ENCODE measurements at places on chromosomes 1 and 21. TPM values are rescaled to one million over a fixed set of nuclear protein-coding genes. Genes with fewer than 3 reads are reported as not detected.

The MAP3K21 gene
- 22.9 TPM for total RNA-seq

GRCh38 chr1:55230659-55231058 lies 15.5 kb upstream of the USP24 start:
- no peak for DNase-seq

The LRRC53 gene
- not detected for total RNA-seq

The PRR9 gene
- total RNA-seq, result not detected

DNA sequence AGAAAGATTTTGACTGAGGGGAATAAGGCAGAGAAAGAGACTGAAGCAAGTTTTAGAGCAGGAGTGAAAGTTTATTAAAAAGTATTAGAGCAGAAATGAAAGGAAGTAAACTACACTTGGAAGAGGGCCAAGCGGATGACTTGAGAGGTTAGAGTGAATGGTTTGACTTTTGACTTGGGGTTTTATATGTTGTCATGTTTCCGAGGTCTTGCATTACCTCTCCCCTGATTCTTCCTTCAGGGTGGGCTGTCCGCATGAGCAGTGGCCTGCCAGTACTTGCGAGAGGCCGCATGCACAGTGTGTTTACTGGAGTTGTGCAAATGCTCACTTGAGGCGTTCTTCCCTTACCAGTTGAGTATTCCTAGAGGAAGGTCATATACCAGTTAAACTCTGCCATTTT lies 13.0 kb upstream of the DENND2D start:
- DNase-seq, result no peak

DNA sequence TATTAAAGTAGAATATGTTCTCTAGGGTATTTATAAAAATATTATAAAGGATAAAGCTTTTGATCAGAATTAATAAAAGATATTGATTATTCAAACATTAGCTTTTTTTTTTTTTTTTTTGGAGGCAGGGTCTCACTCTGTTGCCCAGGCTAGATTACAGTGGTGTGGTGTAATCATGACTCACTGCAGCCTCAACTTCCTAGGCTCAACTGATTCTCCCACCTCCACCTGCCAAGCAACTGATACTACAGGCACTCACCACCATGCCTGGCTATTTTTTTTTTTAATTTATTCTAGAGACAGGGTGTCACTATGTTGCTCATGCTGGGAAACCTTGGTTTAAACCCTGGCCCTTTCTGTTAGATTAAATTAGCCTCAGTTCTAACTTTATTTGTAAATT lies 188.3 kb downstream of the CLEC20A start:
- no peak for DNase-seq

DNA sequence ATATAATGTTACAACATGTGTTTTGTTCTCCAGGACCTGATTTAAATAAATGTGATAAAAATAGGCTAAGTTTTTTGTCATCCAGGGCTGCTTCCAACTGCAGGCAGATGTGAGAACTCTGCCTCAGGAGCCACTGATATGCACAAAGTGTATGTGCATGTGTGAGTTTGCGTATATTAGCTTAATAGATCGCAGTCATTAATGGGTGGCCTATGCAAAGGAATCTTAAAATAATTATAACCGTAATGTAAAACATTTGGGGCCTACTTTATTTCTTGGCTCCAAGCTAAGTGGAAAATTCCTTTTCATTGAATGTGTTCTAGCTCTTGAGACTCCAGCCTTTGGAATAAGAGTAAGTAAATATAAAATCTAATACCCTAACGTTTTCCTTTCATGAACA lies 16.8 kb downstream of the DHX9 start:
- no peak for DNase-seq

DNA sequence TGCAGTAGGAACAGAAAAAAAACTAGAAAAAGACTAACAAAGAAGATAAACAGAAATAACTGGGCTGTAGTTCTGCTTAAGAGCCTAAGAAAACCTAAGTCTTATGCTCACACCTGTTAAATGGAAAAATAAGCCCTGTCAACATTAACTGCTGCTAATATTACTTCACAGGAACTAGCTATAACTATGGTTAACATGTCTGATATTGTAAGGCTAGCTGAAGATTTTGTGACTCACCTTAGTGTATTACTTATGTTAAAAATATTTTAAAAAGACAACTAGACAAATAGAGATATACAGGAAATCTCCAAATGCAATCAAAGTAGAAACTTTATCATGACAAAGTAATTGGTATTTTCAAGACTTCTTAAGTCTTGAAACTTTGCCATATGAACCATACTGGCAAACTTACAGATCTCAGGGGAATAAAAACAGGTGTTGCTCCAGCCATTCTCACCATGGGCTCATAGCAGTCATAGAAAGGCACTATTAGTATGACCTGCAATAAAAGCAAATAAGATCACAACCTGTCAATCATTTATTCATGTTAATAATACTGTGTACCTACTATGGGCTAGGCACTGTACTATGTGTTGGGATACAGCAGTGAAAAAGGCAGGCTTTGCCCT lies 30.7 kb downstream of the KYAT3 start:
- DNase-seq, result no peak

DNA sequence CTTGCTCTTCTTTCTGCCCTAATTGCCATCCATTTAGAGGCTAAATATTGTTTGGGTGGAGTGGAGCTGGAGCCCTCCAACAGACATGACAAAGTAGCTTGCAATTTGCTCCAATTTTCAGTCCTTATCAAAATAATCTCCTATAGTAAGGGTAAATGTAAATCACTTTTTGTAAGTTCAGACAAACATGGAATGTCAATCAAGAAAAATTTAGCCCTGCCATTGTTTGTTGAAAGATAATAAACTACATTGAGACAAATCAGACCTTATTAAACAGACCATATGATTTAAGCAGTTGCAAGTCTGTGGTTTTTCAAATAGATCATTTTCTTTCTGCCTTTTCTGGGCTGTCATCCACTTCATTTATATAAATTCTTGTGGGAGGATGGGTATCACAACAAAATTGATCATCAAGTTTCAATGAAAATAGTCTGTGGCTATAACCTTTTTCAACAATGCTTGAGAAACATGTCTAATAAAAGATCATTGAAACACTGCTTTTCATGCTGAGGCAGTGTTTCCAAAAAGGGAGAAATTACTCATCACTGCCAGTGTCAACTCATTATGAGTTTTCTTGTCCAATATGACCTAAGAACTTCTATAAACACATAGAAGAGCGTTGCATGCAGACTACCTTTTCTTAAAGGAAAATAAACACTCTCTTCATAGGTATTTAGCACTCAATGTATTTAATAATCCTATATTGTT lies 1152.0 kb upstream of the B3GALT2 start:
- DNase-seq, result no peak

DNA sequence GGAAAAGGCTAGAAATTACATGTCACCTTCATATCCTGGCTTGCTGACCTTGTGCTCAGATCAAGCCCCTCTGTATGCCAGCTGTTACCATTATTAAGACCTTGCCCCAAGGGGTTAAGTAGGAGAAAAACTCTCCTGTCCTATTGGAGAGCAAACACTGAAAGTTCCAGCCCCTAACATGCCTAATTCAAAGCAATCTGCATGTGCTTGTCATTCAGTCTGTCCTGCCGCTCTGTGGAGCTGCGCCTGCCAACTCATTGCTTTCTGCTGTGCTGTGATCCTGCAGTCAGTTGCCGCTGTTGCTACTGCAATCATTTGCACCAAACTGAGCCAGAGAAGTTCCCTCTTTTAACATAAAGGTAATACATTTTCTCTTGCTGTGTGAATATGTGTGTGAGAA lies 113.4 kb downstream of the DISP1 start:
- DNase-seq, result peak; percentile 93

GRCh38 chr1:14909920-14910460 lies 243.6 kb upstream of the TMEM51 start:
- DNase-seq, result no peak

The RAVER2 gene
- total RNA-seq, result 11.8 TPM

GRCh38 chr1:30257742-30258380 lies 465.5 kb downstream of the MATN1 start:
- DNase-seq, result no peak

DNA sequence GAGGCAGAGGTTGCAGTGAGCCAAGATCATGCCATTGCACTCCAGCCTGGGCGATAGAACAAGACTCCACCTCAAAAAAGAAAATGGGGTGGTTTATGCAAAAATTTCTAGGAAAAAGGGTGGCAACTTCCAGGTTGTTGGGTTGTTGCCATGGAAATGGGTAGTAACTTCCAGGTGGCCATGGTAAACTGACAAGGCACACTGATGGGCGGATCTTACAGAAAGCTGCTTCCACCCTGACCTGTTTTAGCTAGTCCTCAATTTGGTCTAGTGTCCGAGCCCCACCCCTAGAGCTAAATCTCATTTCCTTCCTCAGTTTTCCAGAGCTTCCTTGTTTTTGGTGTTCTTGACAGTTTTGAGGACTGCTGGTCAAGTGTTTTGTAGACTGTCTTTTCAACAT lies 13.6 kb downstream of the KLHDC7A start:
- DNase-seq, result no peak

The PBXIP1 gene
- total RNA-seq, result 25.6 TPM

The OR6N1 gene
- total RNA-seq, result not detected

GRCh38 chr1:45047032-45047431 lies 35.0 kb downstream of the UROD start:
- DNase-seq, result no peak

- DNase-seq, result no peak
Observed at GRCh38 chr1:113545626-113546025, 155.3 kb downstream of the MAGI3 start.

DNA sequence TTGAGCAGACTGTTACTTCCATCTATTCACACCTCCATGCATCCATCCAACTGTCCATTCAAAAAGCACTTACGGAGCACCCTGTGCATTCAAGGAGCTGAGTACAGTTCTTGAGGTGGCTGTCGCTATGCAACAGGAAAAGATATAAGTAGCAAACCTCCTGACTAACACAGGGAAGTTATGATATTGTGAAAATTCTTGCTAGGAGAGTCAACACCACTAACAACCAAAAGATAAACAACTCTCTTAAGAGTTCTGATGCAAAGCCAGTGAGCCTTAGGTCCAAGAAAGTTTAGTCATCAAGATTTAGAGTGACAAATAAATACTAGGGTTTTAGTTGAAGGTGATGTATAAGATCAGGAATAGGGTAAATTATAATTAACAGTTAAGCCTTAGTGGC lies 44.5 kb upstream of the TRIM45 start:
- no peak for DNase-seq

DNA sequence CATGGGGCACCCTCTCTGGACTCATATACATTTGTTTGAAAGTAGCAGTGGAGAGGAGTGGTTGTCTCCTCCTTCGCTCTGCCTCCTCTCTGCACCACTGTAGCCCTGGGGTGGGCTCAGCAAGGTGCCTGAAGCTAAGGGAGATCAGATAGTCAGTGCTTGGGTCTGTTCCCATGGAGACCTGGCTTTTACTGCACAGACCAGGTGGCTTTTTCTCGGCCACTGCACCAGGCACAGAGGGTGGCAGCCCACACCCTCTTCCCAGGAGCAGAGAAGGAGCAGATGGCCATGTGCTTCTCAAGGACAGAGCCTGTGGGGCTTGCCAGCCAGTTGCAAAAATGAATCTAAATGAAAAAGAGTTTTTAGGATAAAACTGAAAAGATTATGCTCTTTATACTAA lies 123.4 kb upstream of the KCNK1 start:
- DNase-seq, result no peak

The DMBX1 gene
- total RNA-seq, result not detected

The SH2D5 gene
- total RNA-seq, result 0.87 TPM

The OR2W3 gene
- not detected for total RNA-seq

- DNase-seq, result peak; percentile 53
Observed at GRCh38 chr21:15826147-15826780, 96.5 kb downstream of the USP25 start.

DNA sequence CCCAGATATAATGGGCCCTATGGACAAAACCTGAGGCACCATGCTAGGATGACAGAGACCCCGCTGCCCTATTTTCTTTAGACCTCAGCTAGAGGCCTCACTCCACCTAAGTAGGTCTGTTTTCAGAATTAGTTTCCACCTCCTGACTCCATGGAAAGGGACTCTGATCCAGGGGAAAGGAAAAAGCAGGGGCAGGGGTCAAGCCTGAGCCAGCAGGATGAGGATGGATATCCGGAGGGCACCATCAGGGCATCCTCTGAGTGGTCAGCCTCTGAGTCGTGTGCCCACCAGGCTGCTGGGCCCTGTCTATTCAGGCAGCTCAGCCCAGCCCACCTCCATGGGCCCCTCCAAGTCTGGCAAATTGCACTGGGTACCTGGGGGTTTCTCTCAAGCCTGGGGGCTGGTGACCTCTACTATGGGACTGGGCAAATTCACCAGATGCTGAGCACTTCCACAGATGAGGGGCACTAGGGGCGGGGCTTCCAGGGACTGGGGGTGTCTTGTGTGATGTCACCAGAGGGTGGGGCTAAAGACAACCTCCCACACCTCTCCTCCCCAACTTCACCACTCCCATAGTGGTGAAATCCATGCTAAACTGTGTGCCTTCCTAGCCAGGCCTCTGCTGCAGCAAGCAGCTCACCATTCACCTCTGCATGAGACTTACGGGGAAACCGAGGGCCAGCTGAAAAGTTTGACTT lies 5.5 kb downstream of the PAQR7 start:
- no peak for DNase-seq

DNA sequence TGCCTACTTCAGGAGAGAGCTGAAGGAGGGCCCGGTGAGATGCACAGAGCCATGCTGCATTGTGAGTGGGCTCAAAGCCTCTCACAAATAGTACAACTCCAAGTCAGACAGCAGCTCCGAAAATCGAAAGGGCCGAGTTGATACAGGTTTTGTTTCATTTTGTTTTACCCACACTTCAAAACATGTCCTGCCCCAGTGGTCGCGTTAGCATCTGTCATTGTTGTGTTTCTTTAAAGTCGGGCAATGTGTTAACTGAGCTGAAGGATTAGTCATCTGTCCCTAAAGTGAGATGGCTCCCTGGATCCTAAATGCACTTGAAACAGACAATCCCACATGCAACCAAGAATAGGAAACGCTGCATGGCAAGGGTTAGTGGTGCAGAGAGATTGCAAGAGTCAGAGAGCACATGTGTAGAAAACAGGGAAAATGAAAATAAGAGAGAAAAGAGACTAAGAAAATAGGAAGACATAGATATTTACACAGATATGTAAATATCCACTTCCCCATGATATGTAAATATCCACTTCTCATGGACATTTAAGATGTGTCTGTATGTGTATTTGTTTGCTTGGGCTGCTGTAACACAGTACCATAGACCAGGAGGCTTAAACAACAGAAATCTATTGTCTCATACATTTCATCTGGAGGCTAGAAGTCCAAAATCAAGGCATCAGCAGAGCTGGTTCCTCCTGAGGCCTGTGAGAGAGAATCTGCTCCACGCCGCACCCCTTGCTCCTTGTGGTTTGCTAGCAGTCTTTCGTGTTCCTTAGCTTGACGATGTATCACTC lies 131.4 kb upstream of the RAB4A start:
- no peak for DNase-seq
